ENCODE measurements at places on chromosomes 1 and 21.

DNA sequence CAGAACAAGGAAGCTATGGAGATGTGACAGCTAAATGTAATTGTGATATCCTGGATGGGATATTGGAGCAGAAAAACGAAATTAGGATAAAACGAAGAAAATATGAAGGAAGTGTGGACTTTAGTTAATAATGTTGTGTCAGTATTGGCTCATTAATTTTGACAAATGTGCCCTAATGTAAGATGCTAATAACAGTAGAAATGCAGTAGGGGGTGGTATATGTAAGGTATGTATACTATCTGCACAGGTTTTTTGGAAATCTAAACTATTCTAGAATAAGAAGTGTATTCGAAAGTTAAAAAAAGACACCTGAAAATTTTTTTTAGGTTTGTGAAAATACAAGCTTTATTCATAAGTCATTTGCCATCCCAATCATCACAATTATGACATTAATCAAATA is 421.4 kb upstream of the B3GALT2 start:
- no peak for DNase-seq

DNA sequence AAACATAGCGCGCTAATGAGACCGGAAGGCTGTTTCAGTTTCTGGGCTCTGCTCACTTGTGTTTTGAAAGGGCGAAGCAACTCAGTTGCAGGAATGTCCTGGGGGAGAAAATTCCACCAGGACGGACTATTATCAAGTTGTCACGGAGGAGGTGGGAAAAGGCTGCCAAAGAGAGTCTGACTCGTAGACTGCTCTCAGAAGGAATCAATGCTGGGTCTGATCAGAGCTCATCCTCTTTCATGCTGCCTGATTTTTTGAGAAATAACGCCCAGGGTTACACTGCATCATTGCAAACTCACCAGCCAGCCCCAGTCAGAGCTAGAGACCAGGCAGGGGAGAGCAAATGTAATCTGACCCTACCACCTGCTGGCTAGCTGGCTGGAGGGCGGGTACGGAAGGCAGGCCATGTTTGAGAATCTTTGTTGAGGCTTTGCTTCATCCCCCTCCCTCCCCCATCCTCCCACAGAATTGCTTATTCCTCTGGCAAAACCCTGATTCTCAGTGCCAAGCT is 36.4 kb upstream of the BCL9 start:
- DNase-seq, result peak; percentile 55

- no peak for DNase-seq
These were observed 11.3 kb upstream of the PPIE start for GRCh38 chr1:39727221-39727931.

DNA sequence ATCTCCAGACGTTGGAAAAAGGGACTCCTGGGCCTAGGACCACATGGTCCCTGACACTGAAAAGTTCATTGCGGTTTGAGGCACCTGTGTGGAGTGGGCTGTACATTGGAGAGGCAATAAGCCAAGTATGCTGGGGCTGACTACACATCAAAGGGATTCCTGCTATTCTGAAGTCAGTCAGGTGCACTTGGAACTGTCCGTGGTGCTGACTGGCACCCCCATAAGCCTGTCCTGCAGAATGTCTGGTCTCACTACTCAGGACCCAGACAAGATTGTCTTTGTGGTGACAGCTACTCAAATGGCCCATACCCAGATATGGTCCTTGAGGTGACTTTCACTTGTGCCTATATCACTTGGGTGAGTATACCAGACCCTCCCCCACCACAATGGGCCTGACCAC is 150.6 kb downstream of the RWDD3 start:
- no peak for DNase-seq

DNA sequence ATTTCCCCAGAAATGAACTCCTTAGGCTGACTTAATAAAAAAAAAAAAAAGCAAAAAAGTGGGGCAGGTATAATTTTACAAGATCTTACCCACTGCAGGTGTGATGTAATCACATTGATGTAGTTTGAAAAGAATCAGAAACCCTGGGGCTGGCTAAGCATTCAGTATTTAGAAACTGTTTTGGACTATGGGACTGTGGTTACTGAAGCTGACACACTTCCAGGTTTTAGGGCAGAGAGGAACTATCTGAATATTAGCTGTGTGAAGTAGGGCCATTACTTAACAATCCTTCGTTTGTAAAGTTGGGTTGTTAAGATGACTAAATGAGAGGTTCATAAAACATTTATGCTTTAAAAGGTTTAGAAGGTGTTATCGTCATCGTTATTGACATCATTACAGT is 165.3 kb downstream of the FASLG start:
- no peak for DNase-seq

Data from NCI-H774 (cell line).